GM12878 (cell line): ENCODE measurements at places on chromosomes 16 and 17. TPM values are rescaled to one million over a fixed set of nuclear protein-coding genes. Genes with fewer than 3 reads are reported as not detected.

COIL gene
- polyA plus RNA-seq: 18.0 and 19.2 TPM in 2 replicates

CNTNAP1 gene
- polyA plus RNA-seq: 2.1 and 2.5 TPM in 2 replicates

CALCOCO2 gene
- 61.6 and 67.1 TPM in 2 replicates for polyA plus RNA-seq

GRIN2A gene
- polyA plus RNA-seq: 4.0 and 4.8 TPM in 2 replicates

KRT20 gene
- not detected in 2 replicates for polyA plus RNA-seq

RAB37 gene
- polyA plus RNA-seq: 1.2 and 1.7 TPM in 2 replicates

SNN gene
- 7.3 and 17.4 TPM in 2 replicates for polyA plus RNA-seq

KRTAP4-9 gene
- polyA plus RNA-seq: not detected in 2 replicates

GRCh38 chr16:62568926-62569325 is 532.7 kb upstream of the CDH8 start:
- H3K27me3 ChIP-seq: no peaks in the 10 kb centered on the region
- no peaks in the 10 kb centered on the region for H3K36me3 ChIP-seq
- no peak for DNase-seq
- no peaks in the 10 kb centered on the region for H3K4me1 ChIP-seq
- no peak overlapping the region for H3K27ac ChIP-seq

DNA sequence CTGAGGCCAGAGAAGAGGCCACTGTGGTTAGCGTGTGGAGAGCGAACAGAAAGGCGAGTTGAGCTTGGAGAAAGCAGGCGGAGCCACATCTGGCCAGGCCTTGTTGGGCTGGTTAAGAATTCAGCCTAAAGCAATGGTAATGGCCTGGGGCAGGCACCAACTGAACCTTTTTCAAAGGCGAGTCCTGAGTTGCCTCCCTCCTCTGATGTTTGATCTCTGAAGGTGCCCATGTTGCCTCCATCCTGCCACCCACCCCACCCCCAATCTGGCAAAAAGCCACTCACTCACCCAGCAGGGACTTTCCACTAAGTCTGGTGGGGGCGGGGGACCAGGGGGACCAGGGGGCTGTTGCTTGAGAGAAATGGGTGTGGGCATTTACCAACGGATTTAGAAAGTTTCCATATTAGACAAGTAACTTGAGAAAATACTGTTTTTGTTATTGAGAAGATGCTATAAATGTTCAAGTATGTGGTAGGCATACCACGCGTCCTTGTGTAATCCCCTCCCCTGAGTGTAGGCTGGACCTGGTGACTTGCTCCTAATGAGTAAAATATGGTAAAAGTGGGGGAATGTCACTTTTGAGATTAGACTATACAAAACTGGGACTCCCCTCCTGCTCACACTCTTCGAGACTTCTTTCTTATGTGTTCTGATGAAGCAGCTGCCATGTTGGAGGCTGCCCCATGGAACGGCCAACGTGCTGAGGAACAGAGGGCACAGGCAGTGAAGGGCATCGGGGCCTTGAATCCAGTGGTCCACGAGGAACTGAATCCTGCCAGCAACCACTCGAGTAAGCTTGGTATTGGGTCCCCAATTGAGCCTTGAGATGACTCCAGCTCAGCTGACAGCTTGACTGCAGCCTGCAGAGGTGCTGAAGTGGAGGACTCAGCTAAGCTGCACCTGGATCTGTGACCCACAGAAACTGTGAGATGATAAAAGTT is 29.9 kb upstream of the TNS4 start:
- peak overlapping the region; percentile 60; the same call in 1 of the 2 replicates for H3K27ac ChIP-seq
- H3K36me3 ChIP-seq: no peaks in the 10 kb centered on the region
- H3K4me3 ChIP-seq: no peak overlapping the region
- H3K4me1 ChIP-seq: peaks cover 38% of the 10 kb centered on the region
- DNase-seq: peak; percentile 71

DNA sequence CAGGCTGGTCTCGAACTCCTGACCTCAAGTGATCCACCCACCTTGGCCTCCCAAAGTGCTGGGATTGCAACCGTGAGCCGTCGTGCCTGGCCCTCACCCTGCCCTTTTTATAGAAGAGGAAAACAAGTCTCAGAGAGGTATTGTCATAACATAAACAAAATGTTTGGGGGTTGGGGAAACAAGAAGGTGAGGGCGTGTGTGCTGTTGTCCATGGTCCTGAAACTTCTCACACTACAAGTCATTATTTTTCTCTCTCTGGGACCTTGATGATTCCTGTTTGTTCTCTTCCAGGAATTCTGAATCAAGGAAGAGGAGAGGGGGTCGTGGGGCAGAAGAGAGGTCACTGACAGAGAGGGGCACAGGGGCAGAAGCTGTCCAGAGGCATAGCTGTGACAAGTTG is 160.2 kb upstream of the LHX1 start:
- no peaks in the 10 kb centered on the region; the same call in 1 of the 2 replicates for H3K27me3 ChIP-seq
- H3K36me3 ChIP-seq: no peaks in the 10 kb centered on the region
- no peak for DNase-seq
- H3K27ac ChIP-seq: no peak overlapping the region
- H3K4me1 ChIP-seq: no peaks in the 10 kb centered on the region

DNA sequence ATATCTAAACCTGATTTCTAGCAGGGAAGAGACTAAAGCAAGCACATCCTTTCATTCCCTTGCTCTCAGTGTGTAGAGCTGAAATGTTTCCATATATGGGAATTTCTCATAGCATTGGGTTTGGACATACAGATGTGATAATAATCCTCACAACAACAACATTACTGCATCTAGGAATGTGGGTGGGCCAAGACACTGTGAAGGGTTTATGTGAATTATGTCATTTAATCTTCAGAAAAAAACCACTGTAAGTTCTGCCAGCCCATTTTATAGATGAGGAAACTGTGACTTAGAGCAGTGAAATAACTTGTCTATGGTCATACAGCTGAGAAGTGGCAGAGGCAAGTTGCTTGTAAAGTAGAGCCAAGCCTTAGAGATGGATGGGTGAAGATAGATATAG is 5.2 kb downstream of the OMG start:
- H3K4me1 ChIP-seq: no peaks in the 10 kb centered on the region
- H3K4me3 ChIP-seq: no peak overlapping the region
- no peak for DNase-seq
- H3K27me3 ChIP-seq: no peaks in the 10 kb centered on the region
- H3K27ac ChIP-seq: no peak overlapping the region
- no peaks in the 10 kb centered on the region; the same call in 1 of the 2 replicates for H3K36me3 ChIP-seq

DNA sequence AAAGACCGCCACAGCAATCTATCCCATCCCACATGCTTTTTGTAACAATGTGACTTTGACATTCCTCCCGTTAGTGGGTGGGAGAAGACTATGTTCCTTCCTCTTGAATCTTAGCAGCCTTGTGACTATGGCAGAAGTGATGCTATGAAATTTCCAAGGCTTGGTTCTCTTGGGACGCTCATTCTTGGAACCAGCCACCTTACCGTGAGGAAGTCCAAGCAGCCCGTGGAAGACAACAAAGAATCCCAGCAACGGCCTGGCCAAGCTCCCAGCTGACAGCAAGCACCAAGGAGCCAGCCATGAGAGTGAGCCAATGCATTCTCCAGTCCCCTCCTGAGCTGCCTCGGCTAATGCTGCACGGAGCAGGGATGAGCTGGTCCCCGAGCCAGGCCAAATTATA is 62.3 kb downstream of the VPS53 start:
- no peaks in the 10 kb centered on the region for H3K4me1 ChIP-seq
- no peak overlapping the region for H3K4me3 ChIP-seq
- no peaks in the 10 kb centered on the region for H3K27me3 ChIP-seq
- no peak overlapping the region for H3K27ac ChIP-seq
